ENCODE measurements at places on chromosomes 3 and 15. TPM values are rescaled to one million over a fixed set of nuclear protein-coding genes. Genes with fewer than 3 reads are reported as not detected.

The C3orf33 gene
- total RNA-seq, result 6.5 TPM

The LRRC2 gene
- total RNA-seq, result 0.87 TPM

The STRIT1 gene
- not detected for total RNA-seq

The ARNT2 gene
- total RNA-seq, result 20.2 TPM

DNA sequence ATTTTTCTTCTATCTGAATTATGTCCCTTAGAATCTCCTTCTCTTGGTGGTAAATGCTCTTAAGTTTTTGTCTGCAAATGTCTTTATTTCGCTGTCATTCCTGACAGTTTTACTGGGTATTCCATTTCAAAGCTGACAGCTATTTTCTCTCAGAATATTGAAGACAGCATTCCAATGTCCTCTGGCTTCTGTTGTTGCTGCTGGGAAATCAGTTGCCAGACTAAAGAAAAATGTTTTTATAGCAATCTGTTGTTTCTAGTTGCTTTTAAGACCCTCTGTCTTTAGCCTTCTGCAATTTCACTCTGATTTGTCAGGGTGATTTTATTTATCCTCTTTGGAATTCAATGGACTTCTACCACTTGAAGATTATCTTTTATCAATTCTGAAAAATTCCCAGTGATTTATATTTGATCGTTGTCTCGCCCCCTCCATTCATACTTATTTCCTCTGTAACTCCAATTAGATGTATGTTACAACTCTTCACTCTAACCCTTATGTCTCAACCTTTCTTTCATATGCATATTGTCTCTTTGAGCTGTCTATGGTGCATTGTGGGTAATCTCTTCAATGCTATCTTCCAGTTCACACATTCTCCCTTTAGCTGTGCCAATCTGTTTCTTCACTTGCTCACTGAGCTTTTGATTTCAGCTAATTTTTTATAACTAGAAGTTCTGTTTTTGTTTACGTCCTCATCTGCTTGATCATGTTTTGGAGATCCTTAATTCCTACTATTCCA lies 23.5 kb downstream of the UBXN7 start:
- H3K27me3 ChIP-seq, result no peaks in the 10 kb centered on the region
- no peak overlapping the region for H3K27ac ChIP-seq
- H3K4me1 ChIP-seq, result peaks cover 11% of the 10 kb centered on the region

GRCh38 chr15:81492331-81492968 lies 118.4 kb upstream of the TMC3 start:
- peaks cover 6% of the 10 kb centered on the region for H3K4me1 ChIP-seq
- no peak for DNase-seq
- no peaks in the 10 kb centered on the region for H3K36me3 ChIP-seq
- peaks cover 24% of the 10 kb centered on the region for H3K27me3 ChIP-seq
- H3K4me3 ChIP-seq, result no peak overlapping the region

DNA sequence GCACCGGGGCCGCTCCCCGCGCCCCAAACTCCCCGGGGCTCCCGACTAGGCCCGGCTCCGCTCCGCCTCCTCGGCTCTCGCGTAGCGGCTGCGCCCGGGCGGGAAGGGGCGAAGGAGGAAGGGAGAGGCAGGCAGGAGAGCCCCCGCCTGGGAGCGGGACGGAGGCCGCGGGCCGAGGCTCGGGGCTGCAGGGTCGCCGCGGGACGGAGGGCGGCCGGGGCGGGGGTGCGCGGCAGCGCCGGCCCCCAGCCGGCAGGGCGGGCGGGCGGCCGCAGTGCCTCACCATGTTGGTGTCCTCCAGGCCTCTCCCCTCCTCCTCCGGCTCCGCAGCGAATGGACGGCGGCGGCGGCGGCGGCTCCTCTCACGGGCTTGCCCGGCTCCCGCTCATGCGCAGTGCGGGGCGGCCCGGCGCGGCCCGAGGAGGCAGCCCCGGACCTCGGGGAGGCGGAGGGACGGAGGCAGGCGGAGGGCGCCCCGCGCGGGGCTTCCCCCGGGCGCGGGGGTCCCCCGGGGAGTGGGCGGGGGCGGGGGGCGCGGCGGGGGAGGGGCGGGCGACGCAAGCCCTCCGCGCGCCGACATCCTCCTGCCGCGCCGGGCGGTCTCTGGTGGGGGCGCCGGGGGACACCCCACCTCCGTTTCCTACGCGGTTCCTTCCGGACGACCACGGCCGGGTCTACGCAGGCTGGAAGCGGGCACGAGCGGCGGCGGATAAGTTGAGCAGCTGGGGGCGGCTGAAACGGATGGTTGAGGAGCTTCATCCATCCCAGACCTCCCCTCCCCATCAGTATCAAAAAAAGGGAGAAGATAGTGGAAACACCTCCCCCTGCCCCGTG lies at the start of gene DCUN1D1:
Gene DCUN1D1, minus strand, starts transcription at position 335 of the 834 bp plus-strand sequence. Its CDS starts 49 bp downstream, at position 286.
- peak within 1 kb of the TSS; percentile 91 for H3K4me3 ChIP-seq
- H3K4me1 ChIP-seq, result peaks cover 19% of the 10 kb centered on the region
- H3K27me3 ChIP-seq, result no peaks in the 10 kb centered on the region
- DNase-seq, result peak; percentile 95
- no peaks in the 10 kb centered on the region for H3K36me3 ChIP-seq

- no peak for DNase-seq
- no peak overlapping the region for H3K27ac ChIP-seq
- H3K4me3 ChIP-seq, result no peak overlapping the region
- no peaks in the 10 kb centered on the region for H3K4me1 ChIP-seq
Observed at GRCh38 chr15:87901926-87902690, 354.4 kb downstream of the NTRK3 start.

DNA sequence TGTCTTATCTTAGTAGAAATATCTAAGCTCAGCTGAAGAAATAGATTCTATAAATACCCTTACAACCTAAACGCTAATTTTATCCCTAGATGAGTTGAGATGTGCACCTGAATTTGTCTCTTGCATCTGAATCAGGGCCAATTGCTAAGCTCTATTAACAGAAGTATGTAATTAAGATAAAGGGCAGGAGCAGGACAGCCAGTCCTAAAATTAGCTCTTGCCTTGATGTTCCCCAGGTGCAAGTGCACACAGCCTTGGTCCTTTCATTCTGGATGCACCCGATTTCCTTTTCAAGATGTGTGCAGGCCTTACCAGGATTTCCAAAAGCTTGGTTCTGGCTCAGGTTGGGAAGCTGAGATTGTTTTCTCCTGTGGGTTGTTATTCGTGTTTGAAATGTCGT lies 52.4 kb downstream of the MAGI1 start:
- no peak overlapping the region for H3K27ac ChIP-seq
- H3K36me3 ChIP-seq, result peaks cover 2% of the 10 kb centered on the region
- H3K4me1 ChIP-seq, result peaks cover 8% of the 10 kb centered on the region
- no peak overlapping the region for H3K4me3 ChIP-seq
- no peak for DNase-seq
- no peaks in the 10 kb centered on the region for H3K27me3 ChIP-seq
